ENCODE measurements at places on chromosomes 12 and 14.

- DNase-seq = peak; percentile 57
Measured at GRCh38 chr12:108616941-108617858, 16.5 kb downstream of the SELPLG start.

- no peak for DNase-seq
Measured at GRCh38 chr12:43516045-43516444, 36.0 kb downstream of the ADAMTS20 start.

DNA sequence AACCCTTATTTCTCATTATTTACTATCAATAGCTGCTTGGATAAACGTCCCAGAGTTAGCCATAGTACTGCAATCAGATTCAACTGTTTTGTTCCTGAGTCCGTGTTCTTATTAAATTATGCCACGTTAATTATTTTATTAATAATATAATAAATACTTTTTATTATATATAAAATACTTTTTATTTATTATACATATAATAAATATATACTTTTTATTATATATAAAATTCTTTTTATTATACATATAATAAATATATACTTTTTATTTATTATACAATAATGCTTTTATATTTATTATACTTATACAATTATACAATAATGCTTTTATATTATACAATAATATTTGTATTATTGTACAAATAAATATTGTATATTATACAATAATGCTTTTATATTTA, 11.1 kb downstream of the STRAP start:
- DNase-seq = no peak

DNA sequence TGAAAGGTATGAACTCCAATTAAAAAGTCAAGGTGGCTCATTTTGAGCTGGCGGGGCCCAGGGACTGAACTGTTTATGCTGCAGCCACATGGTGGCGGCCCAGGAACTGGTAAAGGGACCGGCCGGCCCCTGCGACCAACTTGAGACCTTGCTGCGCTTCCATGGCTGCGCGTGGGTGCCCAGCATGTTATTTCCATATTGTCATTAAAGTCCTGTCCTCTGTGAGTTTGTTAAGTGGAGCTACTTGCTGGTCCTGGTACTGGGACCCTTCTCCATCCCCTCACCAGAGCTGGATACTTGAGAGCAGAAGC, 62.3 kb downstream of the BEGAIN start:
- peak; percentile 36 for DNase-seq

- peak; percentile 72 for DNase-seq
Measured at GRCh38 chr12:6367969-6368892, 7.1 kb downstream of the SCNN1A start.

- DNase-seq = no peak
Measured at GRCh38 chr14:55641954-55642353, 61.9 kb downstream of the KTN1 start.

- DNase-seq = peak; percentile 84
Measured at GRCh38 chr14:74684434-74684833, 28.4 kb downstream of the AREL1 start.

DNA sequence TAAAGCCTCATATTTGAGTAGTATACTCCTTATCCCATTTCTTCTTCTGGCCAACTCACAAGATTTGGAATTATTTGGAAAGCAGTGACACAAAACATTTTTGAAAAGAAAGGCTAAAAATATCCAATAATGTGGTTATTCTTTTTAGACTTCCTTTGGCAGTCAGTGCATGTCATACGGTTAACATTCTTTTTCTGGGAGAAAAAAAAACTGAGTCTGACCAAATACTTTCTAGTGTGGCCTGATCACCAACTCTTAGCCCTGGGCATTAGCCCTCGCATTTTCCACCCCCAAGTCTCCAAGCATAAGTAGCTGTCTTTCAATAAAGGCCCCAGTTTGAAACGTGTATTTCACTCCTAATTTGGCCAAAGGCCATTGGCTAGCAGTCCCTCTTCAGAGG, 5.9 kb downstream of the RASSF3 start:
- DNase-seq = no peak

GRCh38 chr12:51621156-51621922, 30.3 kb downstream of the SCN8A start:
- DNase-seq = no peak

DNA sequence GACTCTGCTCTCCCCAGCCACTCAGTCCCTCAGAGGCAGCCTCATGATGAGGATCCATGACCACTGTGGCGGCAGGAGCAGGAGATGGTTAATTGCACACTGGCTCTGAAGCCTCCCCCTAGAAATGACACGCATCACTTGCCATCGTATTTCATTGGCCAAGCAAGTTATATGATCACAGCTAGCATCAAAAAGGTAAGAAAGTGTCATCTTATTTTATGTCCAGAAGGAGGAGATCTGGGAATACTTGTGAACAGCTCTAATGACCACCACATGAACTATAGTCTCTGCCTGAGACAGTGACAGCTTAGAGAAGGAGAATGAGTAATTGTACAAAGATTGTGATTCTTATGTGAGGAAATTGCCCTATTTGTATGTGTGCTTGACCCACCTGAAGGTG, 363.4 kb downstream of the NUAK1 start:
- DNase-seq = no peak

- DNase-seq = no peak
Measured at GRCh38 chr12:24480766-24481449, 468.0 kb downstream of the BCAT1 start.

- no peak for DNase-seq
Measured at GRCh38 chr14:50736932-50737419, 68.9 kb upstream of the SAV1 start.

GRCh38 chr14:21199611-21200560, 44.0 kb upstream of the OR5AU1 start:
- no peak for DNase-seq

- DNase-seq = no peak
Measured at GRCh38 chr14:99539491-99539890, 58.3 kb downstream of the CCNK start.

GRCh38 chr12:124332058-124332672, 37.3 kb downstream of the RFLNA start:
- DNase-seq = no peak

- no peak for DNase-seq
Measured at GRCh38 chr14:99066378-99066777, 205.6 kb downstream of the BCL11B start.

DNA sequence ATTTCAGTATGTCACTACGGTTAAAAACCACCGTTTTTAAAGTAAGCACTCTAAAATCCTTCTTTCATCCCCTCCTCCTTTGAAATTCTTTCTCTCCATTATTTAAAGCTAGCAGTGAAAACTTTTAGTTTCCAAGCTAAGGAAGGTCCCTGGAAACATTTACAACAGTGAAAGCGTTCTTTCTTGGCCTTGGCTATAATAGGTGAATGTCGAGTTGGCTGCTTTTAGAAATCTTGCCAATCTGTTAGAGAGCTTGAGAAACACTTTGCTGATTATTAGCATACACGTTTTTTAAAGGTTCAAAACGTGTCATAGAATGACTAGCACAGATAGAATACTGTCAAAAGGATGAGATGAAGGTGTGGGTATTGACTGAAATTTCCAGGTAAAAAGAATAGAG, 83.4 kb downstream of the PPP2R5E start:
- DNase-seq = no peak

DNA sequence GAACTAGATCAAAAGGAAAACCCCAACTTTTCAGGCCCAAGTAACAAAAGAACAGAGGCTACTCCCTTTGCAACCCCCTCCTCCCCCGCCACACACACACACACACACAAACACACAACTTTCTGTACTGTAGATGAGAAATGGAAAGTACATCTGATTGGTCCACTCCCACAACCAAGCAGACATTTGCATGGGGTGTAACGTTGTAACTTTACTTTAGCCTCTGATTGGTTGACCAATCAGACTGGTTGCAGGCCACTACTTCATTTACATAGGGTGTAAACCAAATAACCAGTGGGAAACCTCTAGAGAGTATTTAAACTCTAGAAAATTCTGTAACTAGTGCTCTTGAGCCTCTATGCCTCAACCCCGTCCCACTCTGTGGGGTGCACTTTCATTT, 425.5 kb downstream of the GXYLT1 start:
- DNase-seq = no peak

DNA sequence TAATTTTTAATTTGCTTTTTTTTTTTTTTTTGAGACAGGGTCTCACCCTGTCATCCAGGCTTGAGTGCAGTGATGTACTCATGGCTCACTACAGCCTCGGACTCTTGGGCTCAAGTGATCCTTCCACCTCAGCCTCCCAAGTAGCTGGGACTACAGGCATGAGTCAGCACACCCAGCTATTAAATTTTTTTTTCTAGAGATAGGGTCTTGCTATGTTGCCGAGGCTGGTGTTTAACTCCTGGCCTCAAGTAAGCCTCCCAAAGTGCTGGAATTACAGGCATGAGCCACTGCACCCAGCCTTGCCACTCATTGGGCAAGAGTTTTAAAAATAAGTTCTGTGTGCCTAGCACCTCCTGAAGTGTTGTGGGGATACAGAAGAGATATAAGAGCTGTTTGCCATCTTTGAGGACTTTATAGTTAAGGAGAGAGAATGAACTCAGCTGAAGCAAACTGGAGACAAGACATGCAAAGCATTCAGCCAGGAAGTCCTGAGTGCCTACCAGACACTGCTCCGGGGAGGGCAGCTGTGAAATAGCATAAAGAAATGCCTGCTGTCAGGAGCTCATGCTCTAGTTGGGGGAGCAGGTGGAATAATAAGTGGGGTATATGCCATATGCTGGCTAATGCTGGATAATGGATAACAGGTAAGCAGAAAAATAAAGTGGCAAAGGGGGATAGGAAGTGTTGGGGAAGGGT, 15.0 kb upstream of the EMP1 start:
- no peak for DNase-seq

- no peak for DNase-seq
Measured at GRCh38 chr12:126436041-126436440, 1370.8 kb downstream of the AACS start.

DNA sequence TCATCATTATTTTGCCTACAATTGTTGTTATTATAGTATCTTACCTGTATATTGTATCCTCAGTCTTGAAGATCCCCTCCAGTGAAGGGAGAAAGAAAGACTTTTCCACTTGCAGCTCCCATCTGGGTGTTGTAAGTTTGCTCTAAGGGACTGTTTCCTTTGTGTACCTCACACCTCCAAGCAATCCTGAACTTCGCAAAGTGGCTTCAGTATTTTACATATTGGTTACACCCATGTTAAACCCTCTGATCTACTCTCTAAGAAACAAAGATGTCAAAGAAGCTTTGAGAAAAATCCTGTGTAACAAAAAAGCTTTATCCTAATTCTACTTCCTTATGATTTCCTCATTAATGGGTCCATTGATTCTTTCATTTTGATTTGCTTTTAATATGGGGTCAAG, 10.1 kb upstream of the OR9K2 start:
- no peak for DNase-seq

GRCh38 chr14:99718811-99719192, 34.7 kb downstream of the CYP46A1 start:
- no peak for DNase-seq

DNA sequence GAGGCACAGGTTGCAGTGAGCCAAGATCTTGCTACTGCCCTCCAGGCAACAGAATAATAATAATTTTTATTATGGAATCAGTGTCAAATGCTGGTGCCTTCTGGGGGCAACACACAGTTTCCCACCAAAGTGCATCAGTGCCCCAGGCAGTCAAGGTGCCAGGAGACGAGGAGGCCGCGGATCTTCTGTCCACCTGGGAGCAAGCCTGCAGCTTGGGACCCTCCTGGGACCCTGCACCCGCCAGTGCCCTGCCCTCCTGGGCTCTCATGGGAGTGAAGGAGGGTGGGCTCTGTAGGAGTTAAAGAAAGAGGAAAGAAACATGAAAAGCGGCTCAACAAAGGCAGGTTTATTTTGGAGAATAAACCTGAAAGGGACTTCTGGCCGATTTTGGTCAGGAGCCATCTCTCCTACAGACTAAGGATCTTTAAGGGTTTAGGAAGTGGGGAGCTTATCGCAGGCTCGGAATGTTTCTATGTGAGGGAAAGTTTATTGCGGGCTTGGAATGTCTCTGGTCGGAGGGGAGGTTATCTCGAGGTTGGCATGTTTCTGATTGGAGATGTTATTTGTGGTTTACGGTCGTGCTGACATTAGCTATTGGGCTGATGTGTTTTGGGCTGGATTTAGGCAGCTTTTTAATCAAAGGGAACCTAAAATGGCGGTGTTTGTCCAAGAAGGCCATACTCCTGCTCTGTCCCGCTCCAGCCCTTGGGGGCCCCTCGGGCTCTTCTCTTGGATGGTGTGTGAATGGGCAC, 1.1 kb upstream of the ASPG start:
- DNase-seq = no peak

- DNase-seq = no peak
Measured at GRCh38 chr12:42017051-42017450, 127.6 kb downstream of the GXYLT1 start.

DNA sequence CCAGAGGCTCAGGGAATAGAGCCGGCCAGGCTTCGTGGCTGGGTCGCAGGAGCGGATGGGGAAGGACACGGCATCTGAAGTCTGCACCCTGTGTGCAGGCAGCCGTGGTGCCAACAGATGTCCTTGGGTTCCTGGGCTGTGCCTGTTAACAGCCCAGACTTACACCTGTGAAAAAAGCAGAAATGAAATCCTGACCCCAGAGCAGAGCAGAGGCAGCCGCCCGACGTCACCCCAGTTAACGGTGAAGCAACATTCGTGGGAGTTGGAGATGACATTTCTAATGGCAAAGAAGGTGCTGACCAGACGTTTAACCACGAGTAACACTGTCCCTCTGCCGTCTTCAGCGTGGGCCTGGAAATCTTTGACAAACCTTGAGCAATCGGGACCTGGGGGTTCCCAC, 200.3 kb upstream of the DIO3 start:
- no peak for DNase-seq

- no peak for DNase-seq
Measured at GRCh38 chr14:30872602-30873001, 1.8 kb upstream of the COCH start.

DNA sequence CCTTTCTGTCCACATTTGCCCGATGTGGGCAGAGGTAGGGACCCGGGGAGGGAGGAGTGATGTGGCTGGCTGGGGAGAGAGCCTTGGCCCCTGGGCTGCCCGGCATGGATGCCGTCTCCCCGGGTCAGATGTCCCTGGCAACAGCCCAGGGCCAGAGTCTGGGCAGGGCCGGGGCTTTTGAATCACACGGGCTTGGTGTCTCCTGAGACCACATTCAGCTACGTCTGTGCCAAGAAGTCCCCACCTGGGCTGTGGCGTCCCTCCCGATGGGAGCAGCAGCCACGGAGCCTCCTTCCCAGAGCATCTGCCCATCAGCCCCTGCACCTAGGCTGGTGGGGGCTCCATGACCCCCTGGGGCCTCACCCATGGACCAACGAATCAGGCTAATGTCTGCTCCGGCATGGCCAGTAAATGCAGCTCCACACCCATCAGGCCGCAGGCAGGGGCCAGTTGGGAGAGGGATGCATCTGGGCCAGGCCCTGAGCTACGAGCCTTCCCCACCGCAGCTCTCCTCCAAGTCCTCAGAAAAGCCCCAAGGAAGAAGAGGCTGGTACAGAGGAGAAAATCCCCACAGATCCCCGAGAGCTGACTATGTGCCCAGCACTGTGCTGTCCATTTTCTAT, 109.4 kb downstream of the RFLNA start:
- no peak for DNase-seq

GRCh38 chr14:102316338-102316742, 3.2 kb upstream of the ZNF839 start:
- DNase-seq = no peak

All from CD14-positive monocyte (primary cell).